ENCODE measurements at places on chromosomes 6 and 20.

GRCh38 chr6:1018041-1018440, 293.9 kb upstream of the FOXQ1 start:
- no peak for DNase-seq

DNA sequence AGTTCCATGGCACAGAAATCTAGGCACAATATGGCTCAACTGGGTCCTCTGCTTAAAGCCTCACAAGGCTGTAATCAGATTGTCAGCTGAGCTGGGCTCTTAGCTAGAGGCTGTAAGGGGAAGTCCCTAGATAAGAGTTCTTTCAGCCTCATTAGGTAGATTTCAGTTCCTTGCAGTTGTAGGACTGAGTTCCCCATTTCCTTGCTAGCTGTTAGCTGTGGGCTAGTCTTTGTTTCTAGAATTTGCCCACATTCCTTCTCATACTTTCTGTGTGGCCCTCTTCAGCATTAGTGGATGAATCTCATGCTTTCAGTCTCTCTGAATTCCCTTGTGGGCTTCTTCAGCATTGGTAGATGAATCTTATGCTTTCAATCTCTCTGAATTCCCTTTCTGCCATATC, 71.0 kb upstream of the MRAP2 start:
- no peak for DNase-seq

- peak; percentile 94 for DNase-seq
Observed at GRCh38 chr6:37674161-37674560, 23.5 kb downstream of the MDGA1 start.

GRCh38 chr6:156068881-156069280, 613.2 kb upstream of the NOX3 start:
- no peak for DNase-seq

GRCh38 chr6:122461885-122462284, 9.7 kb downstream of the SERINC1 start:
- DNase-seq = no peak

DNA sequence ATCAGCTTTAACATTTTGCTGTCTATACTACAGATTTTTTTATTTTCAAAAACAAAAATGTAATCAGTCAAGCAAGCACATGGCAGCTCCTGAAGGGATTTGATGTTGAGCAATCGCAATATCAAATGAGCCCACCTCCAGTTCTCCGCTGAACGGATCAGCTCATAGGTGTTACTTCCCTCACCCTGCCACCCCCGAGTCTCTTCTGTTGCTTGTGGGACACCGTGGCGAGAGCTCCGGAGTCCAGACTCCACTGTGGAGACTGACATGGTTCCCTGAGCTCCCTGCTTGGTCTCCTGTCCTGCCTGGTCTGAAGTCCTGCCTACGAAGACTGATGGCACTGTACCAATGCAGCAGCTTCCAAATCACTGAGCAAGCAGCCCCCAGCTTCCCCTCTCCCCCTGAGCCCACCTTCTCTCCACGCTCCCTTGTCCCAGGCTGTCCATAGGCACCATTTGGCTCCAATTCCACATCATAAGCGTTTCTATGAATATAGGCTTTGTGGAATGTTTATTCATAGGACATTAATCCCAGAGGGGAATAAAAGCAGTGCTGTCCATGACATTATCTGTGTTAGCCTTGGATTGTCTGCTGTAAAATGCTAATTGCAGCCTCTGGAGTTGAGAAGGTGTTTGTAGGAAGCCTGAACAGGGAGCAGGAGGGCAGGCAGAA, 162.2 kb downstream of the LY86 start:
- peak; percentile 3 for DNase-seq

DNA sequence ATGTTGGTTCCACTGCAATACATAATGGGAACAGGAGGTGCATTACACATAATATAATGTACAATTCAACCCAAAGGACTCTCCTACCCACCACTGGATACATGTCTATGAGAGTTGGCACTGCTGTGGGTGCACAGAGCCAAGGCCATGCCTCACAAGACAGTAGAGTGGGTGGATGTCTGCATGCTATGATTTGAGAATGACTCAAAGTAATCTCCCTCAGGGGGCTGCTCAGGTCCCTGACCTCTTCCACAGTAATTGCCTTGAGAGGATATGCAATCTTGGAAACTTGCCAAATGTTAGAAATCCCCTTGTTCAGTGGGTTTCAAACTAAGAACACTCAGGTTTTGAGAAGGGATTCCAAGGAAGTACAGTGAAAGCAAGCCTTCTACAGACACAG, 79.0 kb downstream of the ANKEF1 start:
- DNase-seq = no peak

DNA sequence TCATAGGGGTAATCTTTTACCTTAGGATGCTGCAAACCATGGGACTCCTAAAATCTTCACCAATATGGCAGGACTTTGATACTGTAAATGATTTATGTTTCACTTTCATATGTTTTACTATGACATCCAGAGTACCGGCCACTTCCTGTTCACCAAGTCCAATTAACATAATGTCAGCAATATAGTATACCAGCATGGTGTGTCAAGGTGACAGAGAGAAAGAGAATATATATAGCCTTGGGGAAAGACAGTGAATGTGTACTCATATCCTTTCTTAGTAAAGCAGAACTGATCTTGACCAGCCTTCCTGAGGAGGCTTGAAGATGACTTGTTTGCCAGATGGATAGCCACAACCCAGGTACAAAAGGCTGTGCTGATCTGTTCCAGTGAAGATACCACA, 127.9 kb downstream of the NRN1 start:
- no peak for DNase-seq

DNA sequence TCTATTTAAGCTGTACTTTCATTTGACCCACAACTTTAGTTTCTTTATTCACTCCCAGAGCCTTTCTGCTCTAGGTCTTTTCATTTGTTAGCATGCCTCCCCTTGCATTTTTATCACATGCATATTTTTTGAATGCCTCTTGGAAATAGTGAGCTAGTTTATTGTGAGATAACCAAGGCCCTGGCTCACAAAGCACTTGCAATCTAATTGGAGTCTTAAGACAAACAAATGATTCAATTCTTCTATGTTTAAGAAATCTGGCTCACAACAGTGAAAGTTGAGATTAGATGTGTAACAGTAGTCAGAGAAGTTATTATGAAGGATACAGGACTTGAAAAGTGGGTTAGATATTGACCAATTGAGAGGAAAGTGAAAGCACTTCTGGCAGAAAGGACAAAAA, 173.4 kb downstream of the MOXD1 start:
- DNase-seq = no peak

- no peak for DNase-seq
Observed at GRCh38 chr6:158626360-158627167, 18.0 kb downstream of the DYNLT1 start.

DNA sequence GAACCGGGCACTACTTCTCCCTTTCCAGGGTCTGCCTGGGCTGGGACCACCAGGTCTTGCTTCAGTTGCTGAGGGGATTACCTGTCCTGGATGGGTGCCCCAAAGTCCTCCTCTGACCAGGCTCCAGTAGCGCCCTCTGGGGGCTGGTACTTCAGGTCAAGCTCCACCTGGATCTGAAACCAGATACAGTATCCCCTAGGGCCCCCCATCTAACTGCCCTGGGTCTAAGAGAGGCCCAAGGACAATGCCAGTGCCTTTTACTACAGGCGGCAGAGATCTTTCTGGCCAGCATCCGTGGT, 11.2 kb upstream of the SPAG4 start:
- no peak for DNase-seq

GRCh38 chr20:16417001-16417400, 156.2 kb downstream of the KIF16B start:
- no peak for DNase-seq

GRCh38 chr6:71396410-71396801, 107.8 kb downstream of the OGFRL1 start:
- no peak for DNase-seq

GRCh38 chr6:46757214-46757596, 10.5 kb downstream of the ANKRD66 start:
- DNase-seq = no peak

DNA sequence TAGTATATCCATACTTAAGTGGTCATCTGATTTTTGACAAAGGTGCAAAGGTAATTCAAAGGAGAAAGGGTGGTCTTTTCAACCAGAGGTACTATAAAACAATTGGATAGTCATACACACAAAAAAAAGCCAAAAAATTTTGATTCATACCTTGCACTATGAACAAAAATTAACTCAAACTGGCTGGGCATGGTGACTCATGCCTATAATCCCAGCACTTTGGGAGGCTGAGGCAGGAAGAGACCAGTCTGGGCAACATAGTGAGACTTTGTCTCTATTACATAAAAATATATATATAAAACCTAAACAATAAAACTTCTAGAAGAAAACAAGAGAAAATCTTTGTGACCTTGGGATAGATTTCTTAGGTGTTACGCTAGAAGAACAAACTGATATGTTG, 43.8 kb upstream of the ADIG start:
- no peak for DNase-seq

DNA sequence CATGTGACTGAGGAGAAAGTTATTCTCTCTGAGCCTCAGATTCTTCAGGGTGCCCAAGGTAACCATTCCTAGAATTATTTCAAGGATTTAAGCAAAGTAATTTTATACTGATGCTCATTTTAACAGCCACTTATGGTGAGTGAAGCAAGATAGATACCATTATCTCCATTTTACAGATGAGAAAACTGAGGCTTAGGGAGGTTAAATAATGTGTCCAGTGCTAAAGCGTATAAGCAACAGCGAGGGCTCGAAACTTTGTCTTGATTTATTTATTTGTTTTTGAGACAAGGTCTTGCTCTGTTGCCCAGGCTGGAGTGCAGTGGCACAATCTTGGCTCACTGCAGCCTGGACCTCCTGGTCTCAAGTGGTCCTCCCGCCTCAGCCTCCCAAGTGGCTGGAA, 53.6 kb downstream of the FOXF2 start:
- DNase-seq = no peak

DNA sequence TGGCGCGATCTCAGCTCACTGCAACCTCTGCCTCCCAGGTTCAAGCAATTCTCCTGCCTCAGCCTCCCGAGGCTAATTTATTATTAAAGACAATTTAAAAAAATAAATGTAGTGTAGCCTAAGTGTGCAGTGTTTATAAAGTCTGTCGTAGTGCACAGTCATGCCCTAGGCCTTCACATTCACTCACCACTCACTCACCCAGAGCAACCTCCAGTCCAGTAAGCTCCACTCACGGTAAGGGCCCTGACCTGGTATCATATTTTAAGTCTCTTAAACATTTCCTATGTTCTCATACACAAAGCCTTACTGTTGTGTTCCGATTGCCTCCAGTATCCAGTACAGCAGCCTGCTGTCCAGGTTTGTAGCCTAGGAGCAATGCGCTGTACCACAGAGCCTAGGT, 168.2 kb upstream of the FOXQ1 start:
- no peak for DNase-seq

DNA sequence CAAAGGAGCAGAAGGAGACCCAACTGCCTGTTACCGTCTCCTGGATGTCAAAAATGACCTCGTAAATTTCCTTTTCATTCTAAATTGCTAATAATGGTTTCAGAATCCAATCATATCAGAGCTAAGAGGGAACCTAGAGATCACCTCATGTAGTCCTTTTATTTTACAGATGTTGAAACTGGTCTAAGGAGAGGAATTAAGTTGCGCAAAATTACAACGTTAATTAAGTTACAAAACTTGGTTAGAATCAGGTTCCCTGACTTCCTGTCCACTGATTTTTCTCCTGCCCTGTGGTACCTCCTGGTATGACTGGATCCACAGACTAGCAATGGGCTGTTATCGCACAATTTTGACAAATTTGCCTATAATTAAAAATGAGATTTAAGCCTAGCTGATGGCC, 9.0 kb upstream of the STK38 start:
- DNase-seq = no peak

DNA sequence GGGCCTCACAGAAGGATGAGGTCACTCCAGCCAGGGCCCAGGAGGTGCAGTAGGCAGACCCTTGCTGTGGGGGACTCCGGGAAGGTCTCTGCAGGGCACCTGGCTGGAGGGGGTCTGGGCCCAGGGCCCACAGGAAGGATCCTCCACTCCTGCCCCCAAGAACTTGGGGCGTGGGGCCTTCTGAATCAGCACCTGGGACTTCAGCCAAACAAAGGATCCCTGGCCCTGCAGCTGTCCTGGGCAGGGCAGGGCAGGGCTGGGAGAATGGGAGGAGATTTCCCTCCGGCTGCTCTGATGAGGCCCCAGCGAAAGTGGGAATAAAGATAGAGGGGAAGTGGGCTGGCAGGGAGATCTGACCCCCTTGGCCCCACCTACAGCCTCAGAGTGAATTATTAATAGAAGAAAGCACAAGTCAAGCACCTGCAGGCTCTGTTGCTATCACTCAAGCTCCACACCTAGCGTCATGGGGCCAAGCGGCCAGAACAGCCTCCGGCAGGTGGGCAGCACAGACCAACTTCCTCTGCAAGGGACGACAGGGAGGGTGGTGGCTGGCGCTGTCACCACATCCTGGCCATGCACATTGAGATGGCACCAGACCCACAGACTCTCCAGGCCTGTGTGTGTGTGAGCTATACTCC, 61.6 kb upstream of the MRPS10 start:
- no peak for DNase-seq

DNA sequence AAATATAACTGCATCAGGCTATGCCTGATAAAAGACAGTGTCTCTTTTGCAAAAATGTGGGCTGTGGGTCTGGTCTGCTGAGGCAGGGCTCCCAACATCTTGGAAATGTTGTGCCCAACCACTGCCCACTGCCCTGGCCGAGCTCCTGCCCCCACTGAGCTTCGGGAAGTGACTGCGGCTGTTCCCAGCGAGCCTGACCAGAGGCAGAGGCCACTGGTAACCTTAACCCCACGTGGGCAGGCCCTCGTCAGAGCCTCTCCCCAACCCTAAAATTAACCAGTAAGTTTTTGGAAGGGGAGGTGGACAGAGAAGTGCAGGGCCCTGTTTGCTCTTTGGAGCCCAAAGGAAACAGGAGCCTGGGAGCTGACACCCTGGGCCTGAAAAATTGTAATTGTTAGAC, 225.9 kb downstream of the MAFB start:
- no peak for DNase-seq

DNA sequence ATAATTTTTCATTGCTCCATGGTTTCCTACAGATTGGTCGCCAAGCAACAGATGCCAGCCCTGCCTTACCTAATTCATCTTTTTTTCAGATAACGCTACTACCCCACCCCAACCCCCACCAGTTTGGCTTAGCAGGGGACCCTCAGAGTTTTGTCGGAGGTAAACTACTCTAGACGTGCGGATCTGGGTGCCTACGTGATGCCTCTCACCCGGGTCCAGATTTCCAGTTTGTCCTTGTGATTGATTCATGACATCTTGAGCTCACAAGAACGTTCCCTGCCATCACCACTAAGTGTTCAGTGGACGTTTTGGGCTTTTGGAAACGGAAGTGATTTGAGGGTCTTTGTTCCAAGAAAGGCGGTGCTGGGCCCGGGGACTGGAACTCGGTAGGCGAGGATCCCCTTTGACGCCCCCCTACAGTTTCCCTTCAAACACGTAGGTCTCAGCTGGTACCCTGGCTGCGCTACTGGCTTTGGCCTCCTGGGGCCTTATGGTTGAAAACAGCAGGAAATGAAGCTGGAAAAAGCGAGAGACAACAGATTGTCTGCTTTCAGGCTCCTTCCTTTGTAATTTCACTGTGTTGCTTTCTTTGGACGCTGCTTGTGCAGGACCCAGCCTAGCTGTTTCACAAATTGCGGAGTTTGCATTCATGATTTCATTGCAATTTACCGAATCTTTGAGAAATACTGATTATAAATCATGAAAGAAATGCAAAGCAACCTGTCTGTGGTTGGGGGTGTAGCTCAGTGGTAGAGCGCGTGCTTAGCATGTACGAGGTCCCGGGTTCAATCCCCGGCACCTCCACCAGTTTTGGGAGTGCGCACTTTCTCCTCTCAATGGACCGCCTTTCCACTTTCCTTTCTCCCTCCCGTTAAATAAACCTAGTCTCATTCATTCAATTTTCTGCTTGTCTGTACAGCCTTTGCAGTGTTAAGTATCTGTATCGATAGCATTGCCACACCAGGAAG, 81.0 kb downstream of the GPX5 start:
- DNase-seq = no peak

- no peak for DNase-seq
Observed at GRCh38 chr6:70823651-70824050, 133.2 kb downstream of the B3GAT2 start.

Data from hypothalamus (tissue), 51 donors.